ENCODE measurements at places on chromosomes 7 and 10. TPM values are rescaled to one million over a fixed set of nuclear protein-coding genes. Genes with fewer than 3 reads are reported as not detected.

OR13A1 gene
- not detected for total RNA-seq

APBB1IP gene
- total RNA-seq = not detected

FGFR2 gene
- total RNA-seq = 0.06 TPM

PAPSS2 gene
- total RNA-seq = 149 TPM

CYP17A1 gene
- not detected for total RNA-seq

STOX1 gene
- total RNA-seq = 0.06 TPM

WNT16 gene
- under 0.01 TPM for total RNA-seq

ADARB2 gene
- not detected for total RNA-seq

CALHM3 gene
- total RNA-seq = not detected

HYAL4 gene
- not detected for total RNA-seq

KLHL7 gene
- 29.2 TPM for total RNA-seq

HOXA3 gene
- 1.6 TPM for total RNA-seq

NPFFR1 gene
- total RNA-seq = under 0.01 TPM

SYT15B gene
- not detected for total RNA-seq

TBRG4 gene
- total RNA-seq = 39.3 TPM

CD36 gene
- 0.13 TPM for total RNA-seq

ADIRF gene
- 936 TPM for total RNA-seq

CALML5 gene
- not detected for total RNA-seq

CYP26C1 gene
- total RNA-seq = 0.06 TPM

COL1A2 gene
- total RNA-seq = 2,181 TPM

TAS2R41 gene
- total RNA-seq = not detected

SLC26A5 gene
- total RNA-seq = not detected

LRIT2 gene
- not detected for total RNA-seq

ADGRA1 gene
- total RNA-seq = not detected

CAMK1D gene
- total RNA-seq = 6.2 TPM

EPHB6 gene
- 23.1 TPM for total RNA-seq

TNRC18 gene
- total RNA-seq = 52.2 TPM

NFE2L3 gene
- total RNA-seq = 0.31 TPM

DOCK4 gene
- 46.6 TPM for total RNA-seq

DENND2A gene
- 22.2 TPM for total RNA-seq

Data from aortic smooth muscle cell (primary cell).